Right cardiac atrium (tissue), 5 donors: ENCODE measurements at places on chromosomes 16 and 17. TPM values are rescaled to one million over a fixed set of nuclear protein-coding genes. Genes with fewer than 3 reads are reported as not detected.

TNFRSF17 gene
- total RNA-seq = 0.38 TPM

XYLT2 gene
- total RNA-seq = 19.1 TPM

DNA sequence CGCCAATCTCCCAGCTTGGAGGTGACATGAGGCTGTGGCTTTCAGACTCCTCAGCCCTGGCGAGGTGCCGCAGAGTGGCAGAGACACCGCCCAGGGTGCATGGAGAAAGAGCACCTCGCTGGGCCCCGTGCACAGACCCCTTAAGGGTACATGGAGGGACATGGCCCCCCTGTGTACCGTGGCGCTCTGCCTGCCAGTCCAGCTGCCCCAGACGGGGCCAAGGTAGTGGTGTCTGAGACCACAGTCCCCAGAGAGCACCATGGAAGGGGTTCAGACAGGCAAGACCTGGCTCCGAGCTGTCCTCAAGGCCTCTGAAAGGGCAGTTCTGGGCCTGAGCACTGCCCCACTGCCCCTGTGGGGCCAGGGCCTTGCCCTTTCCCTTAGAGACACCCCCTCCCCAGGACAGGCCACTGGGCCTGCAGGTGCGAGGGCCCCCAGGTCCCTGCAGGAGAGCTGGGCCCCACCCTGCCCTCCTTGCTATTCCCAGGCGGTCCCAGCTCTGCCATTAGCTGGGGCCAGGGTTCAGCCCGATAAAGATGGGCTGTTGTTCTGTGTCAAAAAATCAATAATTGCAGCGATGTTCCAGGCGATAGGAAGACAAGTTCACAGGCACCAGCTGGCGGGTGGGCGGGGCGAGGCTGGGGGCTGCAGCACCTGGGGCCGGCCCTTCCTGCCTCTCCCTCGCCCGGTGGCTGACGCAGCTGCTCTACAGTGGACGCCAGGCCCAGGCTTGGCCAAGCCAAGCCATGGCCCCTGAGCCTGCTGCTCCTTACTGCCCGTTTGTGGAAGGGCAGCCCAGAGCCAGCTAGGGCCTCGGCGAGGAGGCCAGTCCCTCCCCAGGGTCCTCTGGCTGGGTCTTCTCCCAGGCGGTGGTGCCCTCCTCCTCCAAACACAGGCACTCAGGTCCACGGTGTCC lies 51.7 kb downstream of the ZFPM1 start:
- no peak for DNase-seq

- DNase-seq = no peak
These were observed 60.9 kb upstream of the WSB1 start for GRCh38 chr17:27233059-27233458.

GRCh38 chr16:49552313-49552928 lies 178.8 kb downstream of the C16orf78 start:
- DNase-seq = peak; percentile 77

DNA sequence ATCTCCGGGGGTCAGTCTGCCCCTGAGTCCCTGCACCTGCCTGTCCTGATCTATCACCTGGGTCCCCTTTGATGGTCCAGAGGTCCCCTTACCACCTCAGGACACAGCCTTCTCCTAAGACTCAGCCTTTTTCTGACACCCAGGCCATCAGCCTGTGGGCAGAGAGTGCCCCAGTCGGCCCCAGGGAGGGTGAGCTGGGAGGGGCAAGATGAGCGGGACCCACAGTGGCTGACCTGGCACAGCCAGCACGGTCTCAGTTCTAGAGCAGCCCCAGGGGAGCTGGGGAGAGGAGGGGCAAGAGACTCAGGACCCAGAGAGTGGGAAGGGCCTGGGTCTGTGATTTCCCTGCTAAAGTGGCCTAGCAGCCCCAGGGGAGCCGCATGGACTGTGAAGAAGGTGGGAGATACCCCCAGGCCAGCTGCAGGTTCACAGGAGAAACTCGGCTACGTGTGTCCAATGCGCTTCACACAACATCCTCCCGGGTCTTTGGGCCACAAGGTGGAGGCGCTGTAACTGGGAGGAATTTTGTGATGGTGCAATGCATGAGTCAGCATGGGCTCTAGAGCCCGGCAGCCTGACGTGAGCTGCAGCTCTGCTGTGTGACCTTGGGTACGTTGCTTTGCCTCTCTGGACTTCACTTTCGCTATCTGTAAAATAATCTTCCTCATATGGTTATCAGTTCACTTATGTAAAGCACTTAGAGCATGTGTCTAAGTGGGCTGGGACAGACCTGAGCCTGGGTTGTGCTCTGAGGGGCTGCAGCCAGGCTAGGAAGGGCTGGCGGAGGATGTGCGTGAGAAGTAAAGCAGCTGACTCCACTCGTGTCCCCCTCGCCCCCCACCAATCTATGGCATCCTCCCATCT lies 67.2 kb upstream of the LHX1 start:
- DNase-seq = no peak

DNA sequence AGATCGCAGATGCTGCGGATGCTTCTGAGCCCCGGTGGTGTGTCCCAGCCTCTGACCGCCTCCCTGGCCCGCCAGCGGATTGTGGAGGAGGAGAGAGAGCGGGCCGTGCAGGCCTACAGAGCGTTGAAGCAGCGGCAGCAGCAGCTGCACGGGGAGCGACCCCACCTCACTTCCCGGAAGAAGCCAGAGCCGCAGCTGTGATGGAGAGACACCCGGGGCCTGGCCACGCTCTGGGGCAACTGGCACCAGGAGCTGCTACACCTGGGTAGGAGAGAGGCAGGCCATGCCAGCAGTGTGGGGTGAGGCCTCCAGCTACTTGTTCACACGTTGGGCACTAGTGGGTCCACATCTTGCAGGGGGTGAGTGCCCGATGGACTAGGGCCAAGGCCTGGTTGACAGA lies 6.0 kb downstream of the CCDC137 start:
- no peak for DNase-seq

DNA sequence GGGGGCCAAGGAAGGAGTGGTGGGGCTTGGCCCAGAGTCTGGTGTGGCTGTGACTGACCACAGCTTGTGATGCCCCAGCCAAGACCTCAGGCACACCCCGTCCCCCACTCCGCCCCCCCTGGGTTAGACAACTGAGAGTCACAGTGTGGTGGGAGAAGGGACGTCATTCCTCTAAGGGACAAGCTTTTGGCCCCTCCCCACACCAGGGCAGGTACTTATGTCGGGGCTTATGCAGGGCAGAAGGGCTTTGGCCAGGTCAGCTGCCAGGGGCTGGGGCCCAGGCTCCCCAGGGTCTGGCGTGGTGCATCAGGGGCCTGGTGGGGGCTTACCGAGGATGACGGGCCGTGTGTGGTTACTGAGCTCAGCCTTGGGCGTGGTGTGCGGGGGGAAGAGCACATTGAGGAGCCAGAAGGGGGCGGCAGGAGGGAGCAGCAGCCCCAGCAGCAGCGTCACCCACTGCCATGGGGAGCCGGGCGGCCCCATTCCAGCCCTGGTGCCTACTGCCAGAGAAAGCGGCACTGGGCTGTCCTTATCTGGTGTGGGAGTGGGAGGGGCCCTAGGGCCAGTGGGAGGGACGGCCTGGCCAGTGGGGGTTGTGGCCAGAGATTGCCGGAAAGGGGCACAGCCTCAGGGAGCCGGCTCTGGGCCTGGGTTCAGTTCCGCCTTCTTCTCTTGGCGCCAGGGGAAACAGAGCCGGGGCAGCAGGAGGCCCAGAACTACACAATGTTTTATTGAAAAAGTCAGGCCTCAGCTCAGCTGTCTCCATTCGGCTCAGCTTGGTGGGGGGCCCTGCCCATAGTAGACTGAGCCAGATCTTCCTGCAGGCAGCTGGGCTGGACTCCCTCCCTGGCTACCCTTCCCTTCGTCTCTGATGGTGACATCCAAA lies at the start of gene LCAT:
Gene LCAT, minus strand, starts transcription at position 502 of the 886 bp plus-strand sequence. Its CDS starts 19 bp downstream, at position 483.
- DNase-seq = peak; percentile 94

GRCh38 chr17:31674305-31674704 lies 184.7 kb downstream of the COPRS start:
- DNase-seq = no peak
